ENCODE measurements at places on chromosomes 4 and X.

GRCh38 chr4:111618908-111619307 is 526.3 kb upstream of the FAM241A start:
- no peak for DNase-seq

DNA sequence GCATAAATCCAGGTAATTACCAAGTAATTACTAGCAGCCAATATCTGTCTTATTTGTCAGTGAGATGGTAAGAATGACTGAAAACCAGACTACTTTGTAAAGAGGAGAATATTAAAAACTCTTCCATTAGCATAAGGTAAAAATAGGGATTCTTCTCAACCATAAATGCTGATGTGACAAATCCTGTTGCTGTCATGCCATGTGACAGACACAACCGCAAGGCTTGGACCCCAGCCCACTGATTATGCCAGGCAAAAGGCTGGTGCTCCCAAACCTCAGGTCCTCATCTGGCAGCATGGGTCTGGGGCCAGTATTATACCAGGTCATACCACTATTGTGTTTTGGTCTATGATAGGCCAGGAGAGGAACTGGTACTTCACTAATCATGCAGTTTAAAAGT is 181.1 kb downstream of the ADAMTS3 start:
- DNase-seq: no peak

- DNase-seq: no peak
These were observed 162.5 kb downstream of the GASK1B start for GRCh38 chr4:158010361-158010760.

- DNase-seq: no peak
These were observed 81.0 kb upstream of the KLF3 start for GRCh38 chr4:38582889-38583470.

- DNase-seq: no peak
These were observed 28.8 kb downstream of the NEK1 start for GRCh38 chr4:169583563-169583962.

DNA sequence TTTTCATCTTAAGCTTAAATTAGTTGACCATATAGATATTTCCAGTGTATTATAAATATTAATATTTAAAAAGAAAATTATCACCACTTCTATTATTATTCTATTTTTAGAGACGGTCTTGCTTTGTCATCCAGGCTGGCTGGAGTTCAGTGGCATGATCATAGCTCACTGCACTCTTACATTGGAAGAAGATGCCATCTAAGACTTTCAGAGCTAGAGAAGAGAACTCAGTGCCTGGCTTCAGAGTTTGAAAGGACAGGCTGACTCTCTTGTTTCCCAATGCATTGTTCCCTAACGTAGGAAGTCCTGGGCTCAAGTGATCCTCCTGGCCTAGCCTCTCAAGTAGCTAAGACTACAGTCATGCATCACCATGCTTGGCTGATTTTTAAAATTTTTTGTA is 75.9 kb downstream of the FIP1L1 start:
- no peak for DNase-seq

DNA sequence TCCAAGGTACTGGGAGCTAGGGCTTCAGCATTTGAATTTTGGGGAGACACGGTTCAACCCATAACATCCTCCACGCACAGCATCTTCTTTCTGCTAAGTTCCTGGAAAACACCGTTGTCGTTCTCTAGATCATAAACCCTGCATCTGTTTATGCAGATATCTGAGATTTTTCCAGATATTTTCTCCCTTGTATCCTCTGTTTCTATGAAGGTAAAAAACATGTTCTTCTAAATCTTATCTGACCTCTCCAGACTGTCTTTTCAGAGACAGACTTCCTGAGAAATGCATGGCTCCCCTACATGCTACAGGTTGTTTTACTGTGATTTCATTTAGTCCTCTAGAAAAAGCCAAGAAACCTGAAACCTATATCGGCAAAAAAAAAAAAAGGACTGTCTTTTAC is 152.3 kb upstream of the KLF3 start:
- no peak for DNase-seq

GRCh38 chr4:8428288-8429097 is 12.0 kb downstream of the ACOX3 start:
- DNase-seq: peak; percentile 45
